Activated CD8-positive, alpha-beta T cell treated with anti-CD3 and anti-CD28 coated beads, Interleukin-2, amount 10 ng/mL, durations not matched to agents 7 days and 5 days (primary cell): ENCODE measurements at places on chromosomes 16 and 17. TPM values are rescaled to one million over a fixed set of nuclear protein-coding genes. Genes with fewer than 3 reads are reported as not detected.
A peak's percentile ranks its signal among the peaks of the same experiment; 100 is the strongest.

GRCh38 chr16:67128417-67128816 is 18.7 kb downstream of the PHAF1 start:
- no peak overlapping the region for H3K4me3 ChIP-seq
- H3K27me3 ChIP-seq: no peaks in the 10 kb centered on the region
- H3K27ac ChIP-seq: no peak overlapping the region
- H3K36me3 ChIP-seq: peaks cover 33% of the 10 kb centered on the region

- H3K27ac ChIP-seq: no peak overlapping the region
- DNase-seq: no peak
- H3K36me3 ChIP-seq: no peaks in the 10 kb centered on the region
- peak overlapping the region; percentile 59 for H3K4me3 ChIP-seq
- H3K4me1 ChIP-seq: peaks cover 4% of the 10 kb centered on the region
Measured at GRCh38 chr17:45783593-45784292, 377 bp upstream of the CRHR1 start.

DNA sequence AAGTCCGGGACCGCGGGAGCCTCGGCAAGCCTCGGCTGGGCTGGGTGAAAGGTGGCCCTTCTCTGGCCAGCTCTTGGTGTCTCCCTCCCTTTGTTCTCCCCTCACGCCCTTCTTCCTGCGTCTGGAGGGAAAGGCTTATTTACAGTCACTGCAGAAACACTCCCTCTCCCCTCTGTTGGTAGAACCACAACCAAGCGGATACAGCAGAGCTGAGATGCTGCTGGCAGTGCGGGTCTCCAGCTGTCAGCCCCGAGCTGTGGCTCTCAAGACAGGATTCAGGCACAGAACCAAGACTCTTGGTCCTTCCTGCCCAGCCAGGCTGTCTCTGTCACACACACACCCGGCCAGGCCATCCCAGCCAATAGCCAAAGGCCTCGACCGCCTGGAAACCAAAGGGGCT is 133.3 kb downstream of the ENGASE start:
- no peak for DNase-seq
- H3K27me3 ChIP-seq: peaks cover 5% of the 10 kb centered on the region
- H3K4me1 ChIP-seq: no peaks in the 10 kb centered on the region
- H3K27ac ChIP-seq: no peak overlapping the region

The ZNF263 gene
- 25.0 TPM for total RNA-seq

The TMEM114 gene
- not detected for total RNA-seq

GRCh38 chr17:29091606-29092289 is 48.8 kb downstream of the PIPOX start:
- no peak for DNase-seq
- no peak overlapping the region for H3K4me3 ChIP-seq
- no peaks in the 10 kb centered on the region for H3K27me3 ChIP-seq

DNA sequence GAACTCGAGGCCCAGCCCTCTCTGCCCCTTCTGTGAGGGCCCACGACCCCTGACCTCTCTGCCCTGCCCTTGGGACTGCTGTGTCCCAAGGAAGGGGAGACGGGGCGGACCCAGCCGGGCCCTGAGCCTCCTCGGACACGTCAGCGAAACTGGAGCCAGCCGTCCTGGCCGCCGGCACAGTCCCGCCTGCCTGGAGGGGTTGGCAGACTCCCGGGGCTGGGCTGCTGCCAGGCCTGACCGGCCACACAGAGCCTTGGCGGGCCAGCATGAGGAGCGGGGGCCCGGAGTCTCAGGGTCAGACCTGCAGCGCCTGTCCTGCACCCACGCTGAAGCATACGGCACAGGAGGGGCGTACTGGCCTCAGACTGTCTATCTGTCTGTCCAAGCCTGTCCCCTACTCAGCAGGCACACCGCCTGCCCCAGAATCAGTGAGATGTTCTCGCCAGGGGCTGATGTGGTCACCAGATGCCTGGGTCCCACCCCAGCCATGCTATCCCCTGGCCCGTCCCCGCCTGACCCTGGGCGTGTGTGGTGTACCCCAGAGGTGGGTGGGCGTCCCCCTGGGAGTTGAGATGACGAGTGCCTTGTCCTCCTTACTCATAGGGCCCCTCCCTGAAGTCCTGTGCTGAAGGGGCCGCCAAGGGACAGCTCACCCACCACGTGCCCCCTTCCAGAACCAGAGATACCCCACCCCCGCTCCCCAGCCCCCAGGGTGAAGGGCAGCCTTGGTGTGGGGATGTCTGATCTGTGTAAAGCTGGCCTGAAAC is 4.7 kb downstream of the VASN start:
- H3K27ac ChIP-seq: no peak overlapping the region
- no peak overlapping the region for H3K4me3 ChIP-seq
- no peaks in the 10 kb centered on the region for H3K27me3 ChIP-seq
- DNase-seq: no peak
- H3K4me1 ChIP-seq: peaks cover 2% of the 10 kb centered on the region
- H3K36me3 ChIP-seq: no peaks in the 10 kb centered on the region
